Ammon's horn (tissue), 1 donor: ENCODE measurements at places on chromosomes 5 and 9.
A peak's percentile ranks its signal among the peaks of the same experiment; 100 is the strongest.

GRCh38 chr9:71518045-71518827 is 250.1 kb downstream of the CEMIP2 start:
- no peak for DNase-seq

DNA sequence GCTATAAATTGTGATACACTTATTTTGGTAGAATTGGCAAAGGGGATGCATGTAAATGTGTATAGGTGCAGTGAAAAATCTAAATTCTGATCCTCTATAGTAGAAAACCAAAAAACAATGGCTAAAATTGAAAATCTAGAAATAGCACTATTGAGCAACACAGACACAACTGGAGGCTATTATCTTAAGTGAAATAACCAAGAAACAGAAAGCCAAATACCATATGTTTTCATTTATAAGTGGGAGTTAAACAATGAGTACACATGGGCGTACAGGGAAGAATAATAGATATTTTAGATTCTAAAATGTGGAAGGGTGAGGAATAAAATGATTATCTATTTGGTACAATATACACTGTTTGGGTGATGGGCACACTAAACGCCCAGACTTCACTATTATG is 183.2 kb upstream of the TUSC1 start:
- DNase-seq, result no peak

DNA sequence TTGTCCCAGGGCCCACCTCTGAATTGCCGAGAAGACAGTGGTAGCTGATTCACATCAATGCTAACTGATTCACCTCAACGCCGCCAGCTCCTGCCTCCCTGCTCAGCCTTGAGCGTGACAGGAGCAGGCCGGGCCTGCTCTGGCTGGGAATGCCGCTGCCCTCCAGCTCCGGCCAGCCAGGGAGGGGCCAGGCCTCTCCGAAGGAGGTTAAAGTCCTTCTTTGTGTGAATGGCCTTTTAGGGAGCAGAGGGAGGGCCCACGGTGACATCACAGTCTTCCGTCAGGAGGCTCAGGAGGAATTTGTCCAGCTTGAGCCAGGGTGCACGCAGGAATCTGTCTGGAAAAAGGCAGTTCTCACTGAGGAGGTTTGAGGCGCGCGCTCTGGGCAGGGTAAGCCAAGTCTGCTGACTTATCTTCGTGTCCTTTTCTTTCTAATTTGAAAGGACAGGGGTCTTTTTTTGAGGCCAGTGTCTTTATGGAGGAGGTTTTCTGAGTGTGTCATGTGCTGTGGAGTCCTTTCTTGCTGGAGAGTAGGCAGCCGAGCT is 82.7 kb downstream of the C9orf152 start:
- DNase-seq, result peak; percentile 65

DNA sequence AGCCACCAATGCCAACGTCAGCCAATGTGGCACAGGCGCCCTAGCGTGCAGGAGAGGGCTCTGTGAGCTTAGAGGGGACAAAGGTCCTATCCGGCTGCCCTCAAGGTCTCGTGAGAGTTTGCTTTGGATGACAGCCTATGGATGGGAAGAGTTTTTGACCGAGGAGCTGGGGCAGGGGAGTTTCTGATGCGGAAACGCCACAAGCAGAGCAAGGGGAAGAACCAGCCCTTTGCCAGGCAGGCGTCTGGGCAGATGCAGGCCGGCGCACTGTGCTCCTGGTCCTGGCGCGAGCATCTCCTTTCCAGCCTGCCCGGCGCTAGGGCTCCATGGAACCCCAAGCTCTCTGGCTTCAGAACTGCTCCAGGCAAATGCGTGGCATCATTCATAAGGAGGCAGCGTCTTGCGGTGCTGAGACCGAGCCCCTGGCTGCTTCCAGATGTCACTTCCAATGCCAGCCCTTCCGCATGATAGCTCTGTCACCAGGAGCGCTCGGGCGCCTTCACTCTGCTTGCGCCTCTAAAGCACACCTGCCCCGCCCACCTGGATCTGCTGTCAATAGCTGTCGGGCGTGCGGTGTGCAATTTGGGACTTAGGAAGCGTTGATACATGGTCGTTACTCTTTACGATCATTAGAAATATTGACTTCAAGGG is 374.9 kb upstream of the IRX1 start:
- no peak for DNase-seq
